ENCODE measurements at places on chromosomes 2 and 18.

DNA sequence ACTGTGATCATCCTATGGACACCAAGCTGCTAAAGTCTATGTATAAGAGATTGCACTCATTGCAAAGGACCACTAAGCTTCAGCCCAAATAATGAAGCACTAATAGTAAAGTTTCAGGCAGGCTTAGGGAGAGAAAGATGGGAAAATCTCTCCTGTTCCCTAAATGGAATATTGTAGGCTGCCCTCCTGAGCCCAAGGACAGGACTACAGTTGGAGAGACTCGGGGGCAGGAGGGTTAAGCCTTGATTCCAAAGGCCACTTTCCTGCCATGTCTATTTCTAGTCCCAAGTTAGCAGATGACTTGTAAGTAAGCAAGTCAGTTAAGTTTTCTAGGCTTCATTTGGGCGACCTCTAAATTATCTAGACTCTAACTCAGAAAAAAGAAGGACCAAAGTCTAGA lies 9.0 kb downstream of the TMEM247 start:
- no peak for DNase-seq

DNA sequence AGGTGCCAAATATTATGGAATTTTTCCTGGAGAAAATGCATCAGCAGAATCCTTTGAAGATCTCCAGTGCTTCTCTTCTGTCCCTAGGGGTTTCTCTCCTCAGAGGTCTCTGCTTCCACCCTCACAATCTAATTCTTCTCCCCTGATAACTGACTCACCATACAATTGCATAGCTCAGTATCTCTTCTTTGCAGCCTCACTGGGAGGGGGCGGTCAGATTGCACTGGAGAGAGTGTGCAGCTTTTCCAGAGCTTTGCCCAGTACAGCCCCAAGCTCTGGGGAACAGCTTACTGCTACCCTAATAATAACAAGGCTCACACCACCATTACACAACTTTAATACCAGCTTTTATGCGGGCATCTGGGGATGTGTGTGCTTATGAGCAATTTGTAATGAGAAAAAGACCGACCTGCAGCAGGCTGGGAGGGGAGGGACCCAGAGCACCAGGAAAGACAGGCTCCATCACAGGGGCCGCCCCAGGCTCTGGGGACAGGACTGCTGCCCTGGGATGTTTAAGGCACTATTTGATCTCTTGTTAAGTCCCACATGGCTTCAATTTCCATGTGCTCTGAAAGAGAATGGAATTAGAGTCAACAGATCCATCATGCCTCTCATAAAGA lies 276.6 kb upstream of the SIX2 start:
- DNase-seq: no peak

- DNase-seq: no peak
These were observed 201.5 kb upstream of the ITGA4 start for GRCh38 chr2:181255651-181256050.

GRCh38 chr2:134146161-134146560 lies 107.7 kb upstream of the MGAT5 start:
- DNase-seq: no peak

GRCh38 chr18:27142891-27143290 lies 42.2 kb downstream of the CHST9 start:
- DNase-seq: no peak

GRCh38 chr2:19769513-19769912 lies 132.3 kb downstream of the TTC32 start:
- DNase-seq: no peak

- DNase-seq: no peak
These were observed 194.1 kb downstream of the CTIF start for GRCh38 chr18:48732767-48733424.

DNA sequence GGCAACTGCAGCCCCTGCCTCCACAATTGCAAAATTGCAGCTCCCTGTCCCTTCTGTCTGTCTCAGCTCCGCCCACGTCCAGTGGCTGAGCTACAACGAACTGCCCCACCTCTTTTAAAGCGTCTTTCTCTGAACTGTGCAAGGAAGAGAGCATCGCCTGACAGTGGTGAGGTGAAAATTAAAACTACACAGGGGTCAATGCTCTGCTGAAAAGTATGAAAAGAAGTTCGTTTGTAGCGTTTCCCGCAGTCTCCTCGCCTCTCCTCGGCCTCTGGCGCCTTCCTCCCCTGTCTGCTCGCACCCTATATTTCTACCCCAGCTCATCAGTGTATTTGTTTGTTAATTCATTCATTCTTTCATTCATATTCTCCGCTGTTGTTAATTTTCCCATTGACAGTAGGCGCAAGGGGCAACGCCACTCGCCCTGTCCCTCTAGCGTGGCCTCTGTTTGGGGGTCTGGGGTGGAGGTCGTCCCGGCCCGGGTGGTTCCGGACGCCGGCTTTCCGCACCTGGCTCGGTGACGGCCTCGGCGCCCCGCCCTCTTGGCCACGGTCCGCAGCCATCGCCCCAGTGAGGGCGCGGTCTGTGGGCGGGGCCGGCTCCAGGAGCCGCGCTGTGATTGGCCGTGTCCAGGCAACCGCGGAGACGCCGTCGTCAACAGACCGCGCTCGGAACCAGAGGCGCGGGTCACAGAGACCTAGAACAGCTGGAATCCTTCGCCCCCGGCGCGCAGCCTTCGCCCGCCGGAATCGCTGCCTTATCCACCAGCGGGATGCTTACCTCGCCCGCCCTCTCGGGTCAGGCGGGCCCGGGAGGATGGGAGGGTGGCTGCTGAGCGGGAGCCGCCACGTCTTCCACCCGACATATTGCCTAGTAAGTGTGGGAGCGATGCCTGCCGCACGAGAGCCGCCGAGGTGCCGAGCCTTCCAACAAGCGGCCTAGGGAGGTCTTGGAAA lies at the start of gene VWA3B:
Gene VWA3B, plus strand, starts transcription at position 677 of the 956 bp plus-strand sequence. CDS start 5,926 bp downstream, outside the sequence.
- no peak for DNase-seq

DNA sequence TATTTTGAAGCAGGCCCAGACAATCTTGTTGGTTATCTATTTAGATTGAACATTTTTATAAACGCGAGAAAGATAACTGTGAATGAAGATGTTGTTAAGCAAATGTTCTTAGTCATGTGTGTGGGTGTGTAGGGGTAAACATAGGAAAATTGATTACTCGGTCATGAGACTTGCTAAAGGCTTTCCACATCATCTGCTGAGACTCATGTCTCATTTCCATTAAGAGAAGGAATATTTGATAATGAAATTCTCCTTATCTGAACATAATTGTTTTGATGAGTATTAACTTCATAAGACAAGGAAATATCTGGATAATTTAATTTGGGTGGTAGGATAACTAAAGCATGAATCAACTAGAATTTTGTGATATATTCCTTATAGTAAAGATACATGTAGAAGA lies 19.7 kb downstream of the CCDC102B start:
- no peak for DNase-seq

GRCh38 chr2:229610333-229610732 lies 104.0 kb downstream of the DNER start:
- no peak for DNase-seq

DNA sequence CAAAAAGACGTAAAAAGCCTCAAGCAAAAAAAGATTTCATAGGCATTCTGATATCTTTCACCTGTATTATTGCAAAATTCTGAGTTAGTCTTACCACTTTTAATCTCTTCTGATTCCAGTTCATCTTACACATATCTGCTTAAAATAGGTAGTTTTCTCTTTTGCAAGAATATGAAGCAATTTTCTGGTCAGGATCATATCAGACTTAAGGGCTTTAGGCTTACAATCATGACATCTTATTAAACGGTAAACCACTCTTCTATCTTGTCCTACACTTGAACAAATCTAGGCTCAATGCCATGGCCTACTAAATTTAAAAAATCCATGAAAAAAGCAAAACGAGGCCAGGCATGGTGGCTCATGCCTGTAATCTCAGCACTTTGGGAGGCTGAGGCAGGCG lies 50.1 kb upstream of the GAREM1 start:
- DNase-seq: no peak

GRCh38 chr2:152546230-152546837 lies 170.9 kb downstream of the PRPF40A start:
- DNase-seq: no peak

- DNase-seq: peak; percentile 38
These were observed 70.6 kb upstream of the PSMD14 start for GRCh38 chr2:161237392-161238264.
